ENCODE measurements at places on chromosomes 3 and 15. TPM values are rescaled to one million over a fixed set of nuclear protein-coding genes. Genes with fewer than 3 reads are reported as not detected.

DNA sequence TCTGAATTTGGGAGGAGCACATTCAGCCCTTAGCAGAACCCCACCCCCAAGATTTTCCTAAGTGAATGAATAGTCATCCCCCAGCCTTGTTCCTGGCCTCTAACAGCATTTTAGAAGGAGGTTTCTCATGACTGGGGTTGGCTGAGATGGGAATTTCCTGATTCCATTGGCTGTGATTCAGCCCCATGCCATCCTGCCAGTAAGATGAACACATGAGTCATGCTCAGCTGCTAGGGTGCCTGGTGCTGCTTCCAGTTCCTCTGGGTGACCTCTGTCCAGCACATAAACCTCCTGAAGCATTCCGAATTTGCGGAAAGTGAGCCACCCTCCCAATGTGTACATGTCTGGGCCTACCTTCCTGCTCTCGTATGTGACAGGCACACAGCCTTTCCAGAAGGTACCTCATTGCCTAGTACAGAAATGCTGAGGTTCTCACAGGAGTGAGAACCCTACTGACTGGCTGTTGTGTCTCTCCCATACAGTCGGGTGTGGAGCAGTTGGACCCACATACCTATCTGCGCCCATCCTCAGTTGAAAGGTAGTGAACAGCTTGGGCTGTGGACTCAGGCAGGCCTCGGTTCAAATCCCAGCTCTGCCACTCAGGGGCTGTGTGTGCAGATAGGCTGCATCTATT is 91.7 kb downstream of the APBA2 start:
- H3K27me3 ChIP-seq: no peaks in the 10 kb centered on the region
- peaks cover 11% of the 10 kb centered on the region for H3K4me1 ChIP-seq
- H3K36me3 ChIP-seq: no peaks in the 10 kb centered on the region
- peak overlapping the region; percentile 79 for H3K27ac ChIP-seq
- peak; percentile 96 for DNase-seq
- H3K4me3 ChIP-seq: peak overlapping the region; percentile 42

DNA sequence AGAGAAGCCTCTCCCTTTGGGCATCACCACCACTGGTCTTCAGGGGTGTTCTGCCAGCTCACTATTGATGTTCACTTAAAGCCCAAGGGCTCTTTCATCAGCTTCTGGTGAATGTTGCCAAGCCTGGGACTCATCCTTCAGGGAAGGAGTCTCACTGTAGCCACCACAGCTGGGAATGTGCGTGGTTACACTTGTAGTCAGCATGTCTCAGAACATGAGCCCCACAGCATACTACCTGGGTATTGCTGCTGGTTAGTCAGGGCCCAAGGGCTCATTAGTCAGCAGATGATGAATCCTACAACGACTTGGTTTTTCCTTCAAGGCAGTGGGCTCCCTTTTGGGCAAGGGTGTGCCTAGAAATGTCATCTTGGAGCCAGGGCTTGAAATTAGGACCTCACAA is 412.9 kb downstream of the VGLL3 start:
- no peaks in the 10 kb centered on the region for H3K36me3 ChIP-seq
- no peaks in the 10 kb centered on the region for H3K4me1 ChIP-seq
- no peaks in the 10 kb centered on the region for H3K27me3 ChIP-seq
- H3K4me3 ChIP-seq: no peak overlapping the region

The CGNL1 gene
- total RNA-seq: 1.1 TPM

- H3K4me1 ChIP-seq: no peaks in the 10 kb centered on the region
Measured at GRCh38 chr3:1131166-1131565, 38.3 kb downstream of the CNTN6 start.

The RAB27A gene
- total RNA-seq: 7.2 TPM

DNA sequence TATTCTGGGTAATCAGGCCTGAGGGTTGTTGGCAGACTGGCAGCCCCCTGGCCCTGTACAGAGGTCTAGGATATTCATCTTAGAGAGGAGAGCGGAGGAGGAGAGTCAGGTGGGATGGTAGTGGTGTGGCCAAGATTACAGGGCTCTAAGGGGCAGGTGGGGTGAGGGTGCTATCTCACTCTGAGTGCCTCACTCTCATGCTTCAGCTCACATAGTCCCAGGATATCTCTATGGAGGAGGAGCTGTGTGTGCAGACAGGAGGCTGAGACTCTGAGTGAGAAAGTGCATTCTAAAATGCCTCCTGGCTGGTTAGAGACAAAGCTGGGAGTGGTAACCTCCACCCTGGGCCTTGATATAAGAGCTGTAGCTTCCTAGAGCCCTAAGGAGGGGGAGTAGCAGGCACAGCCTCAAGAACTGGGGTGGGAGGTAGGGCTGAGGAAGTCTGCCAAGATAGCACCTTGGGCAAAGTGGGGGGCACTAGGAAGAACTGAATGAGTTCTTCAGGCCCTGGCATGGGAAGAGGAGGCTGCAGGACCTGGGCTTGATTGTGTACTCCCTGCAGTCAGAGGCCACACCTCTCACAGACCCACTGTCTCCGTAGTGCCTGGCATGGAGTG is 39.9 kb downstream of the CLSTN2 start:
- DNase-seq: no peak
- H3K4me3 ChIP-seq: no peak overlapping the region
- no peaks in the 10 kb centered on the region for H3K4me1 ChIP-seq
- H3K27me3 ChIP-seq: no peaks in the 10 kb centered on the region
- H3K27ac ChIP-seq: no peak overlapping the region
- no peaks in the 10 kb centered on the region for H3K36me3 ChIP-seq

All from osteoblast (primary cell).